Panc1 (cell line): ENCODE measurements at places on chromosomes 12 and 14.

DNA sequence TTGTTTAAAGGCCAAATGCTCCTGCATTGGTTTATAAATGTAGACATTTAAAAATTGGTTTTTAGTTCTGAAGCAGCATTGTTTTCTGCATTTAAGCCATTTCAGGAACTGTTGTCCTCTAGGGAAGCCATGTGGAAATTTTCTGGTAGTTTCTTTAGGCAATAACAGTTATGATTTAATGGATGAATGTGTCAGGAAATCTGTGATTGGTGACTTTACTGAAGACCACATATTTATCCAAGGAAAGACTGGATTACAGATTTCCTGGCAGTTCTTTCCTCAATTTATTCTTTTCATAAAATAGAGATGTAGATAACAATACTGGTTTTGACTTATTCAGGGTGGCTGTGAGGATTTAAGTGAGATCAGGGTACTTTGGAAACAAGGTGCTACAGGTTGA is 27.6 kb downstream of the TBC1D15 start:
- no peak for DNase-seq

DNA sequence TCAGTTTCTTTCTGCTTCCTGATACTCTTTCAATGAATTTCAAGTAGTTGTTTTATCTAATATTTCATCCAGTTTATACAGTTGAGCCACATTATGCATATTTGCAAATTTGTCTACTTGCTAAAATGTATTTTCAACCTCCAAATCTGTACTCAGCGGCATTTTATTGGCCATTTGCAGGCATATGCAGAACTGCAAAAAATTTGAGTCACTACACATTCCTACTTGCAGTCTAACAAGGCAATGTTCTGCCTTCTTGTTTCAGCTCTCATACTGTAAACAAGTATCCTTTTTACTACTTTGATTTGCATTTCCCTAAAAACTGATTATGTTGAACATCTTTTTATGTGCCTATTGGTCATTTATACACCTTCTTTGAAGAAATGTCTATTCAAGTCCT is 55.0 kb downstream of the POLR3B start:
- DNase-seq: no peak

DNA sequence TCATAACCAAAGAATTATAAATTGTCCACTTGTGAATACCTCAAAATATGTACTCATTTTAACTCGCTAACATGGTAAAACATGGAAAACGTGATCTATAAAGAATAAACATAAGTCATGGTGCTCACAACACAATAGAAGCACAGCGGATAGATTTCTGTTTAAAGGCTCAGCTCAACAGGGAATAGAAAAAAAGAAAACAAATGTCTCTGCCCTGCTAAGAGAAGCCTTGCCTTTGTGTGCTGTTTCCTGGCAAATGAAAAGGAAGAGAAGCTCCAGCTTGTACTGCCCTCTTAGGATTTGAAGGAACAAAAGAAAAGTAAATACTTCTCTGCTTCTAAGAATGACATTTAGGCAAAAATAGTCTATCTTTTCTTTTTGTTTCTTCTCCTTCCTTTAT is 121.0 kb upstream of the KRR1 start:
- no peak for DNase-seq

DNA sequence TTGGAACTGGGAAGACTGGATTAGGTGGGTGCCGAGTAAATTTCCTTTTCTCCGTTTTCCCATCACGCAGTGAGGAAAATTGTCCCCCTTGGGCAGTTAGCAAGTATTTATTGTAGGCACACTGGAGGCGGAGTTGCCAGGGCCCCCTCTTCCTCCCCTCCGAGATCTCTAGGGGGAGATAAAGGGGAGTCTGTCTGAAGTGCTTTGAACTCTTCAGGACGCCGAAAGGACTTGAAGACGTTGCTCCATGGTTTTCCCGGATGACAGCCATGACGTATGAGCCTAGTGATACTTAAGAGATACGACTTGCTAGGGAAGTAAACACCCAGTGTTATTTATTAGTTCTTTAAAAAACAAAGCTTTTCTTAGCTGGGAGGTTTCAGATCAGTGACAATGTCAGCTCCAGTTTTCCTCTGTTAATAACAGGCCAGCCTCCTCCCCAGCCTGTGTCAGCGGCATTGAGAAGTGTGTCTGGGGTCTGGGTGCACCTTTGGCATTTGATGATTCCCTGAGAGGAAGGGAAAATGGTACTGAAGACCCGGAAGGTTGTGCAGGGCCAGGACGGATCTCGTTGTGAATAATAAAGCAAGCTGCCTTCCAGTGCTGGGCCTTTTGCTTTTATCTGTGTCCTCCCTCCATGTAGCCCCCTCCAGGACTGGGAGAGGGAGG is 78.7 kb downstream of the TSPAN9 start:
- DNase-seq: no peak

GRCh38 chr12:45475594-45475993 is 253.9 kb upstream of the ARID2 start:
- DNase-seq: no peak

DNA sequence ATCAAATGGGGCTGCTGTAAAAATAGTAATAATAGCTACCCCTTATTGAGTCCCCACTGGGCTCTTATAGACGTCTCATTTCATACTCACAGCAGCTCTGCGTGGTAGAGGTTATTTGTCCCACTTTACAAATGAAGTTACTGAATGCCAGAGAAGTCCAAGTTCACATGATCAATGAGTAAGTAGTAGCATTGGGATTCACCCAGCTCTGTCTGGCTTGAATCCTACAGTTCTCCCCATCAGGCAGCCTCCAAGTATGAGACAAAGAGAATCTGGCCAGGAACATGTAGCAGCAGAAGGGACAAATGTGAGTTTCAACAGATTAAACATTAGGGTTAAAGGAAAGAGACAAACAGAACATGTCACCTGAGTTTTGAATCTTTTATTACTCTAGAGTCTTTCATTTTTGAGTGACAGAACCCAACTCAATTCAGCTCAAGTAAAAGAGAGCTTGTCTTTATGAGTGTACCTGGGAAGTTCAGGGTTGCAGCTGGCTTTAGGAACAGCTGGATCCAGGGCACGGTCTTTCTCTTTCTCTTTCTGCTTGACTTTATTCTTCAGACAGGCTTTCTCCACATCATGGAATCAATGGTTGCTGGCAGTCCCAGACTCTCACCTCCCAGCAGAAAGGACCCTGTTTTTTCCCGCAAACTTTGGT is 64.1 kb upstream of the JDP2 start:
- no peak for DNase-seq

DNA sequence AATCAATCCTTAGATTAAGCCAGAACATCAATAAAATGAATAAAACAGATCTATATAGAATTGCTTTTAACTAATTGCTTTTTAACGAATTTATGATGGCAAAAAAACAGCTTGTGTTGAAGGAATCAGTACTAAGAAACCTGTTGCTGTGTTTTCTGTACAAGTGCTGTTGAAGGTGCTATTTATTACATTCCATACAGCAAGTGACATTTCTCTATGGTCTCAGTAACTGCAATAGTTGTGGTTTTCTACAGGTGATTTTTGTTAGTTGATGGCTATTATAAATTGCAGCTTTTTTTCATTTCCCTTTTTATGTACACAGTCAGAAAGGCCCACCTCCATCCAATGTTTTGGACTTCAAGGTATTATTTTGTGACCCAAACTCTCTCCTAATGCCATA is 56.6 kb downstream of the SLC2A13 start:
- DNase-seq: no peak

- no peak for DNase-seq
These were observed 22.2 kb upstream of the ABCD4 start for GRCh38 chr14:74324931-74325361.

DNA sequence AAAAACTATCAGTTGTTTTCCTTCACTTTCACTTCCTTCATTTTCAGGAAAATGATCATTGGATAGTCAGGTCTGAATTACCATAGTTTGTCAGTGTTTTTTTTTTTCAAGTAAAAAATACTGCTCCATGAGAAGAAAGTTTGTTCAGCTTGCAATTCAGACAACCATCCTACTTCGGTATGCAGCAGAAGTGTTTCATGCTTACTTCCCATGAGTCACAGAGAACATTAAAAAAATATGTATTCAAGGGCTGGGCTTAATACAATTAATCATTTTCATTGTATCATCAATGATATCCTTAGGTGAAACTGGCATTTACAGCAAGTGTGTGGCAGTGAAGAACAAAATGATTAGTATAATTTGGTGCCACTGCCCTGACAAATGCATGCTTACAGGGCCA is 21.6 kb downstream of the PYM1 start:
- no peak for DNase-seq

DNA sequence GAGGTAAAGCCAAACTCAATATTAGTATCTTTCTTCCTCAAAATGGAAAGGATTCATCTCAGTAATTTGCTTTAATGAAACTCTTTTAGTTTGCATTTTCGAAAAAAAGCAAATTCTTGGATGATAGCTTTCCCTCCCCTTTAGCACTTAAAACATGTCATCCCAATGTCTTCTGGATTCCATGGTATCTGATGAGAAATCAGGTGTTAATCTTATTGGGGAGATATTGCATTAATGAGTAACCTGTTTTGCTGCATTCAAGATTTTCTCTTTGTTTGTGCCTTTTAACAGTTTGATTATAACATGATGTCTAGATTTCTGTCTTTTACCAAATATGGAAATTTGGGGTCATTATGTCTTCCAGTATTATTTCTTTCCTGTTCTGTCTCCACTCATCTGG is 405.1 kb upstream of the FOXG1 start:
- no peak for DNase-seq

GRCh38 chr12:53276511-53276910 is 8.4 kb downstream of the ESPL1 start:
- DNase-seq: no peak

DNA sequence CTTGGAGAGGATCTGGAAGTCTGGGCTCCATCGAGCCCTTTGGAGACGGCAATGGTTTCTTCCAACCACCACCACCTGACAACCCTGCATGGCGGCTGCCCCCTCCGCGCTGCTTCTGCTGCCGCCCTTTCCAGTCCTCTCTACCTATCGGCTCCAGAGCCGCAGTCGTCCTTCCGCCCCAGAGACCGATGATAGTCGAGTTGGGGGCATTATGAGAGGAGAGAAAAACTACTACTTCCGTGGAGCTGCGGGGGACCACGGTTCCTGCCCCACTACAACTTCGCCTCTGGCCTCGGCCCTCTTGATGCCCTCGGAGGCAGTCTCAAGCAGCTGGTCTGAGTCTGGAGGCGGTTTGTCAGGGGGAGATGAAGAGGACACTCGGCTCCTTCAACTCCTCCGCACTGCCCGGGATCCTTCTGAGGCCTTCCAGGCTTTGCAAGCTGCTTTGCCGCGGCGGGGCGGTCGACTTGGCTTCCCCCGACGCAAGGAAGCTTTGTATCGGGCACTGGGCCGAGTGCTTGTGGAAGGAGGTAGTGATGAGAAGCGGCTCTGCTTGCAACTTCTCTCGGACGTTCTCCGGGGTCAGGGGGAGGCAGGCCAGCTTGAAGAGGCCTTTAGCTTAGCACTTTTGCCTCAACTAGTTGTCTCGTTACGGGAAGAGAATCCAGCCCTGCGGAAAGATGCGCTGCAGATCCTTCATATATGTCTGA is 499 bp downstream of the TOGARAM1 start:
- no peak for DNase-seq

DNA sequence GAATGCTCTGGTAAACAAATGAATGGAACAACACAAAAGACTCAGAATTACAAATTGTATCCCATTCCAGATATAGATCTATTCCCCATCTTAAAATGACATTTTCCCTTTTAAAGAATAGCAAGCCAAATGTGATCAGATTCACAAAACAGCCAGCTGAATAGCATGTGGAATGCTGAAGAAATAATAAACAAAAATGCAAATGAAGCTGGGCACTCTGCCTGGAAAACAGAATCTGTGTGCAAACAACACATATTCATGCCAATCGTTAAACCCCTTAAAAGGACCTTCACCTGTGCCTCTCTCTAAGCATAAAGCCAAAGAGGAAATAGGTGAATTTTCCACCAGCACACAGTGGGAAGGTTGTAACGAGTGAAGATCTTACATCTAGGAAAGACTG is 67.9 kb upstream of the PDZRN4 start:
- DNase-seq: no peak

DNA sequence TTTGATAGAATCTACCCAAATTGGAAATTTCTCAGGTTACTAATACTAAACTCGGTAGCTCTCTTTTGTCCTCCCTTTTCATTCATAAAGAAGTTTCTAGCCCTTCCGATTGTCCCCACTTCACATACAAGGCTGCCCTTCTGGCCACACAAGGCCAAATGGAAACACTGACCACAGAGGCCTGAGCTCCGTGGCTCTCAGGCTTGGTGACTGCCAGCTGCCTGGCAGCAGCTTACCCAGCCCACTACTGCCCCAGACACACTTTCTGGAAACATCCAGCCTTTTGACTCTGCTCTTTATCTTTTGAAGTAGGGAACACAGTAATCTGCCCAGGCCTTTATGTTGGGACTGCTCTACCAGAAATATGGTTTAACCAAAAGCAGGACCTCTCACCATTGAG is 167.2 kb downstream of the GCH1 start:
- no peak for DNase-seq

DNA sequence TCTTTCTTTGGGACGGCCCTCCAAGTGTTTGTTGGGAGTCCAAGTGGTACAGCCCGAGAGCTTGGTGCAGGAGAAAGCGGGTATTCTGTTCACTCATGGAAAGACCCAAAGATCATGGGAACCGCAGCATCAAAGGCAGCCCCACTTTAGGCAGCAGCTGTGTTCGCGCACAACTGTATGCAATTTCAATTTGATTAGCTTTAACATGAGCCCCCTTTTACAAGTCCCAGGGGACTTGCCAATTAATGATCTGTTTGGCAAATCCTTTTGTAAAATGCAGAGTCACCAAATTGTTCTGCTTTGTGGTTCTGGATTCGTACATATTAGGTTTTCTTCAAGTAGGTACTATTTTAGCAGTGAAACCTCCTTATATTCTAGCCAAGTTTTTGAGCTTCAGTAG is 217.7 kb downstream of the AACS start:
- DNase-seq: no peak

DNA sequence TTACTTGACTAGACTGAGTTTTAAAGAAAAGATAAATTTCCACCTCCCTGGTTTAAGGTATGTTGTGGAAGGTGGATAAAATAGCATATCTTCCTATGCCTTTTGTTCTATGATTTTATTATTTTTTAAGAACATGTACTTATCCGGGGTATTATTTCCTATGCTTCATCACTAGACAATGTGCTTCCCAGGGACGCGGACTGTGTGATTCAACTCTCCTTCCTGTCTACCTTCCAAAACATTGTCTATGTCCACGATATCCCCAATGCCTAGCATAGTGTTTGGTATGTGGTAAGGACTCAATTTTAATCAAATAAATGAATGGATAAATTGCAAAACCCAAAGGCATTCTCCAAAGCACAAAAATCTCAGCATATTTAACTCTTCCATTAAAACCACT is 8.3 kb upstream of the CCND2 start:
- no peak for DNase-seq

- no peak for DNase-seq
These were observed 57.3 kb downstream of the AVPR1A start for GRCh38 chr12:63093711-63094110.

DNA sequence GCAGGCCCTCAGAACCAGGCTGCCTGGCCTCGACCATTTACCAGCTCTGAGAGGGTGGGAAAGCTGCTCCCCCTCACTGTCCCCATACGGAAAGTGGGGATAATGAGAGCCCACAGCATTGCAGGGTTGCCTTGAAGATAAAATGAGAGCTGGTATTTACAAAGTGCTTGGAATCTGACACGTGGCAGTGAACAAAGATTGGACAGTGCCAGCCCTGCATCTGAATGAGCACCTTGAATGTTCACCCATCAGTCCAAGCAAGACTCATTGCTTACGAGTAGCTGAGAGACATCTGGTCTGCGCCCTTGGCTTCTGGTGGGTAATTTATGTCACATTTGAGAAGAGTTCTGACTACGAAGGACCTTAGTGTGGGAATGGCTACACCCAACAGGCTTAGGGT is 67.5 kb downstream of the CLMN start:
- no peak for DNase-seq
